Glomerular endothelial cell (primary cell): ENCODE measurements at places on chromosomes 7 and 10.

DNA sequence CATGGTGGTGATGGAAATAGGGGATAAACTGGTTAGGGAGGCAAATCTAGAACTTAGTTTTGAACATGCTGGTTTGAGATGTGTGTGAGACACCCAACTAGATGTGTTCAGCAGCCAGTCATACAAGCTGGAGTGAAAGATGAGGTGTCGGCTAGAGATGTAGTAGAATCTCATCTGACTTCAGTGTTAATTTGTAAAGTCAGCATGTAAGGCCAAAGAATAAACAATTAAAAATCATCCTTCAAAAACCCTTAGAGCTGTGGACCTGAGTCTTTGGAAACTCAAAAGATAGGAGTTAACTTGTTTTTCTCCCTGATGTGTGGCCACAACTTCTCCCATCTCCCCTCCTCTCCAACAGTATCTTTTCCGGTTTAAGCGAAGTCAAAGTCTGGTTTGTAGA lies 22.8 kb upstream of the AGK start:
- DNase-seq = no peak

- DNase-seq = no peak
Measured at GRCh38 chr7:138122162-138122561, 45.9 kb downstream of the AKR1D1 start.

GRCh38 chr7:139681812-139682135 lies 96.0 kb downstream of the HIPK2 start:
- DNase-seq = no peak

DNA sequence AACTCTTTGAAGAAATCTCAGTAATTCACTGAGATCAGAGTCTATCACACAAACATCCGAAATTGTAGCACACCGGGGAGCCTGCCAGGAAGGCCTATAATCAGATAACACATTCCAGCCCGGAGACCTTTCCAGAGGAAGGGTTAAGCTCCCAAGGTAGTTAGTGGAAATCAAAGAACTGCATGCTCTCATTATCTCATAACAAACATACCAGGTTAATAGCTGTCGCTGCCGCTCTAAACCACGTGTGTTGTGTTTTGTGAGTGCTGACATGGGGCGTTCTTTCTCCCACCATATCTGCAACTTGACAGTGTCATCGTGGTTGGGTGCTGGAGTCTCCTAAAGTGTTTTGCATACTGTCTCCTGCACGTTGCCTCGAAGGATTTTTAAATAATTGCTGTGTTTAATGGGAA lies 120.7 kb upstream of the CARD11 start:
- no peak for DNase-seq

GRCh38 chr7:54813398-54813797 lies 54.4 kb upstream of the SEC61G start:
- DNase-seq = no peak

DNA sequence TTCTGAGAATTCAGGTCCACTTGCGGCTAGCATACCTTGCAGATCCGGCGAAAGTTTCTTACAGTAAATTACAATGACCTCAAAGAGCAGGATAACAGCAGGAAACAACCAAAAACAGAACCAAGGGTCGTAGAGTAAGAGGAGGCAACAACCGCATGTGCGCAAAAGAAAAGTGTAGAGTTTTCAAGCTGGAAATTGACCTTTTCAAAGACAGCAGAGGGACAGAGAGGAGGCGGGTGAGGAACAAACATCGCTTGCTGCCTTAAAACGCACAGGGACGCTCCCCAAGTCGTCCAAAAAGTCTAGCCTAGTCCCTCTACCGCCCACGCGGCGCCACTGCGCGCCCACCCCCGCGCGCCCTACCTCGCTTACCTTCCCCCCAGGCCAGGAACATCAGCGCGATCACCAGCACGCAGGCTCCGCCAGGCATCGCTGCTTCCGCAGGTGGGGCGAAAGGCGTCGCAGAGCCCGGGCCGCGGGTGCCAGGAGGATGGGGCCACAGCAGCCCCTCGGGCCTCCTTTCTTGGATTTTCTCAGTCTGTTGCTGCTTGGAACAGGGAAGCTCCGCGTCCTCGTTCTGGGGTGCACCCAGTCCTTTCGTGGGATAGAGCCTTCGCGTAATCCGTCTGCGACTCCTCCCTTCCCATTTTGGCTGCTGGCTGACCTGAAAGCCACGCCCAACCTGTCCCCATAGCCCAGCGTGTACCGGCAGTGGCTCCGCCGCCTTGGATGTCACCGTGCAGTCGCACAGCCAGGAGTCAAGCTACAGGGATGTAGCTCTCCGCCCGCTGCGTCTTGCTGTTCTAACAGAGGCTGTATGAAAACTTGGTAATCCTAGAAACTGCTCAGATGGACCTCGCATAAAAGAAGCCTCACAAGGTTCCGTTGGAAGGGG lies at the start of gene VWDE:
Gene VWDE (minus strand): TSS at position 579 of the 895 bp plus-strand sequence. CDS start 149 bp downstream, at position 430.
- DNase-seq = no peak

GRCh38 chr10:108902619-108903285 lies 1020.6 kb downstream of the XPNPEP1 start:
- DNase-seq = no peak

GRCh38 chr10:119700321-119700954 lies 25.4 kb upstream of the INPP5F start:
- DNase-seq = no peak
